Stimulated activated CD4-positive, alpha-beta T cell treated with anti-CD3 and anti-CD28 coated beads, TNF-alpha, amount 100 ng/mL, for 24 hours (primary cell): ENCODE measurements at places on chromosomes 7 and 10.

DNA sequence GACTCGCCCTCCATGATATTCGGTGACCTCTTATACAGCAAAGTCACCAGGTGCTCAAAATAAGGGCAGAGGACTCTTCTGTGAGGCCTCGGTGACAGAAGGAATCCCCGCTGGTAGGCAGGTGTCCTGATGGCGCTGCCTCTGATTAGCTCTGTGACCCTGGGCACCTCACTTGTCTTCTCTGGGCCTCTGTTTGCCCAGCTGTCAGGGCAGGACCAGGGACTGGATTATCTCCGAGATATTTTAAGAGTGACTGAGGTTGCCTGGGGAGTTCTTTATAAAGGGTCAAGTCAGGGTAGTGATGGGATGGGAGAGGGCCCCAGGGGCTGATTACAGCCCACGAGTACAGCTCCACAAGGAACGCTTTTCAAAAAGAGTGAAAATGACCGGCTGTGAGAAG lies 70.9 kb upstream of the SAMD8 start:
- no peak for DNase-seq

- DNase-seq, result no peak
These were observed 20.7 kb downstream of the ABI1 start for GRCh38 chr10:26839966-26840627.

DNA sequence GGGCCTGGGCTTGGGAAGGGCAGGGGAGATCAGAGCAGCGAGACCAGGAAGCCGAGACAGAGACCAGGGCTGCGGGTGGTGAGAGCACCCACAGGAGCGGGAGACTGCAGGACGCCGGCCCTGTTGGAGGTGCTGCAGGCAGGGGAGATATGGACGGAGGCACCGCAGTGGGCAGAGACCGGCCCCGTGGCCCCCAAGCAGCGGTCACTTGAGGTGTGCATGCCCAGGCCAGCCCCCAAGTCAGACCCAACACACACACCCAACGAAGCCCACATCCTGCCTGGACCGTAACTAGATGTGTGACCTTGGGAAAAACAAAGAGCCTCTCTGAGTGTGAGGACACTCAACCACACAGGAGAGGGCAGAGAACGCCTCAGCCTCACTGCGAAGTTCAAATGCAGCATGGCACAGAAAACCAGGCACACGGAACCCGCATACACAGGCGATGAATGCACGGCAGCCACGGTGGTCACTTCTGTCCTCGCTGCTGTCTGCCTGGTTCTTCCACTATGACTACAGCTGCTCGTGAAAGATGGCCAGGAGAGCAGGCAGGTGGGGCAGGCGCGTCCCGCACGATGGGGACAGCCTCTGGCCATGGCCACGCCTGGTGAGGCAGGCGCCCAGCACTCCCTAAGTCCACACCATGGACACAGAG lies 214.7 kb downstream of the MAD1L1 start:
- DNase-seq, result no peak

DNA sequence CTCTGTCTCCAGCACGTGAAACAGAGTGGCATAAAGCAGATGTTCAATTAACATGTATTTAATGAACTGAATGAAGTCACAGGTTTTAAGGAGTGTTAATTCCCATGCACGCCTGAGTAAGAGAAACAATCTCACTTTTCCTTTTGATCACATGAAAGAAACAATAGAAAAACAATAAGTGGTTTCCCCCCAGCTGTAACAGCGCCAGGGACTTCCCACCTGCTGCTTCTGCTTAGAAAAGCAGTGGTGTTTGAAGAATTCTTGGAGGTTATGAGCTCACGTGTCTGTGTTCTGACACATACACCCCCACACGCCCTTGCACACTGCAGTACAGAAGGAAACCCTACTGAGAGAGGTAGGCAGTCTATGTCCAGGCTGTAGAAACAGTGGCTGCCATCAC lies 51.3 kb upstream of the FRMD4A start:
- DNase-seq, result peak; percentile 50

GRCh38 chr7:7103343-7104313 lies 78.7 kb upstream of the C1GALT1 start:
- no peak for DNase-seq

- DNase-seq, result no peak
These were observed 312.8 kb downstream of the LRMDA start for GRCh38 chr10:75744261-75744660.

DNA sequence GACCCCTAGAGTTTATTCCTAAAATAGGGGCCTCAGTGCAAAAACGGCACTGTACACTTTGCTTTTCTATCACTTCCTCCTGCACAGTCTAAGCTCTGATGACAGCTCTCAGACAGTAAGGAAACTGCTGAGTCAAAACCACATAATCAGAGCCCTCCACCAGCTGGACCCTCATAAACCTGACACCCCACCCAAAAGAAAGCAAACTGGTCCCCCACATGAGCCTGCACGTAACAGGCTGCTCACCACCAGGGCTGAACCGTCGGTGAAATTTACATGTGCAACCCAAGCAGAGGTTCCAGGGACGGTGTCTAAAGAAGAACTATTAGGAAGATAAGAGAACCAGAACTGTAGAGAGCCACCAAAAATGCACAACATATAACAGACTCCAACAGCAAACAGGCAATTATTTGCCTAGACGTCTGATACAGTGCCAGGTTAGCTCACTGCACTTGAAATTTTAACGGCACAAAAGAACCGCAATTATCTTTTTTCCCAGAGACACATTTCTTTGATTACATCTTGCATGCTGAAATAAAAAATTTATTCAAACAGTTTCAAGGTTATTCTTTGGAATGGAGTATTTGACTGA lies 19.6 kb downstream of the SGMS1 start:
- no peak for DNase-seq

DNA sequence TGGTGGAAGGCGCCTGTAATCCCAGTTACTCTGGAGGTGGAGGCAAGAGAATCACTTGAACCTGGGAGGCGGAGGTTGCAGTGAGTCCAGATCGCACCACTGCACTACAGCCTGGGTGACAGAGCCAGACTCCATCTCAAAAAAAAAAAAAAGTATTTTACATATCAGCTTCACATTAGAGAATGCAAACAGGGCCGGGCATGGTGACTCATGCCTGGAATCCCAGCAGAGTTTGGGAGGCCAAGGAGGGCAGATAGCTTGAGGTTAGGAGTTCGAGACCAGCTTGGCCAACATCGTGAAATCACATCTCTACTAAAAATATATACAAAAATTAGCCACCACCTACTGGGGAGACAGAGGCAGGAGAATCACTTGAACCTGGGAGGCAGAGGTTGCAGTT lies 31.6 kb downstream of the USP54 start:
- DNase-seq, result no peak

GRCh38 chr7:25429731-25430130 lies 201.4 kb upstream of the NPVF start:
- DNase-seq, result no peak

GRCh38 chr10:18680754-18681153 lies 21.5 kb downstream of the ARL5B start:
- DNase-seq, result no peak

- DNase-seq, result no peak
These were observed 89.8 kb upstream of the LRRC4 start for GRCh38 chr7:128120976-128121490.

GRCh38 chr7:5455581-5456219 lies 32.1 kb upstream of the TNRC18 start:
- DNase-seq, result no peak

DNA sequence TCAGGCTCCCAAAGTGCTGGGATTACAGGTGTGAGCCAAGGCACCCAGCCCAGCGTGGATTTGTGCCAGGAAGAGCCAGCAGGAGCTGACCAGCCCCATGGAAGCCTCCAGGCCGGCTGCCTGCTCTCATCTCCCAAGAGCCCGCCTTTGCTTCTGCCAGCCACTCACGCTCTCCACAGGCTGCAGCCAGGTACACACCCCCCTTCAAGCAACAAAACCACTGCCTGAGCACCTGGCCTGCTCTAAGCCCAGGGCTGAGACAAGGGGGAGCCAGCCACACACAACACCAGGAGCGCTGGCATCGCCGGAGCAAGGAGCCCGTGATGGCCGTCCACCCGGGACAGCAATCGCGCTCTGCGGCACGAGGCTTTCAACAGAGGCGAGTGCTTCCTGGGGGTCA lies 34.5 kb downstream of the MAD1L1 start:
- no peak for DNase-seq

GRCh38 chr7:18353339-18353738 lies 142.2 kb upstream of the HDAC9 start:
- no peak for DNase-seq

DNA sequence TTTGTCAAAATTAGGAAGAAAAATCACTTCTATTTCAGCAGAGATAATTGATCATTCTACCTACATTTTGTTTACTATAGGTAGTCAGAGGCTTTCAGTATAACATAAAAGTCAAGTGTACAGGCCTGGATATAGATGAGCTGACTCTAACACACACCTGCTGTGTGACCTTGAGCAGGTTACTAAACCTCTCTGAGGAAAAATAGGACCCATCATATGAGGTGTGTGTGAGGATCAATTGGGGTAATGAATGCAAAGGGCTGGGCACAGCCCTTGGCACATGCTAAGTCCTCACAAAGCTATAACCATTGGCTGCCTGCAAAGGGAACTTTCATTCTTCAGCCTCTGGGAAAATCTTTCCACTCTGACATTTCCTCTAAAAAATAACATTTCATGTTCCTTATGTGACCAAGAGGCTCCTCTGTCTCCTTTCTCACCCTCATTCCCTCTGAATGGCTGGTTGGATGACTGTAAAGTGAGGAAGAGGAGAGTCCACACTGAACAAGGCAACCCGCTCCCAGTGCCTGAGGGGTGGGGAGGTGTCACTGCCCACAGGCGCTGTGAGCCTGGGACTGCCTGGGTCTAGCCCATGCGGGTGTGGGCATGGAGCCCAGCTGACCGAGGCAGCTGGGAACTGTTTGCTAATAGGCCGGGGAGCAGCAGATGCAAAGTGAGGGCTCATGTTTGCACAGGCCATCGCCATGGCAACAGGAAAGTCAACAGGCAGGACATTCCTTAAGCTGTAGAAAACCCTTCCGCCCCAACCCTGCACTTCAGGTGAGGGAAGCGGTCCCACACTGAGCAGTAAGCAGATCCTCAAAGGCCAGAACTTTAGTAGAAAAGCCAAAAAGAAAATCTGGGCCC lies 36.8 kb downstream of the MYOF start:
- DNase-seq, result no peak

GRCh38 chr7:69893906-69894305 lies 295.6 kb downstream of the AUTS2 start:
- DNase-seq, result no peak
